Activated CD4-positive, alpha-beta T cell treated with anti-CD3 and anti-CD28 coated beads, Interleukin-2, Interleukin-4, amounts not matched to agents 100 ng/mL and 50 ng/mL, durations not matched to agents 16 hours and 8 hours (primary cell): ENCODE measurements at places on chromosomes 7 and 10.

GRCh38 chr7:140618306-140618705, 22.3 kb downstream of the DENND2A start:
- no peak for DNase-seq

DNA sequence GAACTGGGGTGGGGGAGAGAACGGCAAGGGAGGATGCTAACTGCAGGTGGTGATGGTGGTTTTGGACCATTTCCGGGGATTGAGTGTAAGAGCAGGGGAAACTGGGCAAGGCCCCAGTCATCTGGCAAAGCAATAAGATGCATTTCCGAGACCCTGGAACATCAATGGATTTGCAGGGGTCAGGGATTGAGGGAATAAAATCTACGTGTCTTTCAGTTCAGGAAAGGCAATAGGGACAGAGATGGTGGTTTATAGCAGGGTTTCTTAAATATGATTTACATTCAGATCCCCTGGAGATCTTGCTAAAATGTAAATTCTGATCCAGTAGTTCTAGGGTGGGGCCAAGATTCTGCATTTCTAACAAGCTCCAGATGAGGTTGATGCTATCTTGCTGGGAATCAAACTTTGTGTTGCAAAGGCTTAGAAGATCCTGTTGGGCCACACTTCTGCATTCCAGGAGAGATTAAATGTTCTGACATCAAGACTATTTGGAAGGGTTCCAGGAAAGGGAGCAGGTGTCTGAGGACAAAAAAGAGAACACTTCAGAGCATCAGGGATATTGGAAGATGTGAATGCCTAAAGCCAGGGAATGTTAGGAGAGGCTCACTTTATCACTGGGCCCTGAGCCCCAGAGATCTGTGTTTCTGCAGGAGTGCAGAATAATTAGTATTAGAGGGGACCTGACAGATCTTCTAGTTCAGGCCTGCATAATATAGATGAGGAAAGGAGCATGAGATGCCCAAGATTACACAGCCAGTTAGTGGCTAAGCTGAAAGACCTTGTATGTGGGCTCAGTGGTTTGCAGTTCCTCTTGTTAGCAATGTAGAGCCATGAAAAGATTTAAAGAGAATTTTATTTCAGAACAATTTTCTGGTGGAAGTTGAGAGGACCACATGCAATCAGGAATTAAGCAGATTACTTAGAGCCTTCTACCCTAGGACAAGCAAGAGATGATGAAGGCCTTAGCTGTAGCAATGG, 32.4 kb downstream of the BLNK start:
- DNase-seq: no peak

GRCh38 chr10:72386916-72387586, 32.3 kb upstream of the DNAJB12 start:
- DNase-seq: no peak

GRCh38 chr10:114694062-114694461, 36.0 kb upstream of the ABLIM1 start:
- no peak for DNase-seq

DNA sequence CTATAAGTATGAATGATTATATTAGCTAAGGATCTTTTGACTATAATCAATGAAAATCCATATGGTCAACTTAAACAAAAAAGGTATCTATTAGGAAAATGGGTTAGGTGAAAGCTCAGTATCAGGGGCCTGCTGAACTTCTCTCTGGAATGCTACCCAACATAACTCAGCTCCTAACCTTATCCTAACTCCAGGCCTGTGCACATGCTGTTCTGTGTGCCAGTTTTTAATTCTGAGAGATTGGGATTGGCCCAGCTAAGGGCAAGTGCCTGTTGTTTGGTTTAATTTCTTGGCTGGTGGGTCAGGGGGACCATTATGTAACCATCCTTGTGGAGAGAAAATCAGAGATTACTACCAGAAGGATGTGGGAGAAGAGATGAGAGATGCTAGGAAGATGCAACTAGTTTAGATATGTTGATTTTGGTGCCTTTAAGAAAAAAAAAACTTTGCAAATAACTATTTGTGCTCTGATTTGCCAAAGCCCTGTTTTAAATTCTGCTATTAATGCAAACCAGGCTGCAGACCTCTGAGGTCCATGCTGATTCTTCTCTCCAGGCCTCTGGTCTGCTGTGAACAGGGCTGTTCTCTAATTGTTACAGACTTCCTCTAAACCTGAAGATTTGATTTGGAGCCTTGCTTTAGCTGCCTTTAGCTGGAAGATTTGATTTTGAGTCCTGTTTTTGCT, 23.9 kb upstream of the HDAC9 start:
- no peak for DNase-seq

GRCh38 chr7:151590850-151591771, 71.4 kb upstream of the RHEB start:
- no peak for DNase-seq

DNA sequence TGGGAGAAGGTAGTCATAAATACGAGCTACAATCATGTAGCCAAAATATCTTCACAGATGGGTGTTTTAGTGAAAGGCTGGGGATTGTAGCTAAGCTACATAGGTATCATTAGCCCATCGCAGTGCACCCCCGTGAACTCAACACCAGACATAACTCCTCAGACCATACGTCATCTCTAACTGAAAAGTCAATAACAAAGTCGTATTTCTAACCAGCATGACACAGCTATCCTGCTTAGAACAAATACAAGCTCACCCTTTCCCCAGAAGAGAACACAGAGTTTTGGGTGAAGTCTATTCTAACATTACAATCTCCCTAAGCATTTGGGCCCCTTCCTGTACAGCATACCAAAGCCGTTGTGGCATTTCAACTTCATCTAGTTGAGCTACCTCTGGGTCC, 636.6 kb upstream of the DPP6 start:
- DNase-seq: no peak

- no peak for DNase-seq
These were observed 141.4 kb upstream of the DGKB start for GRCh38 chr7:15043931-15044330.
